ENCODE measurements at places on chromosomes 7 and 10.

DNA sequence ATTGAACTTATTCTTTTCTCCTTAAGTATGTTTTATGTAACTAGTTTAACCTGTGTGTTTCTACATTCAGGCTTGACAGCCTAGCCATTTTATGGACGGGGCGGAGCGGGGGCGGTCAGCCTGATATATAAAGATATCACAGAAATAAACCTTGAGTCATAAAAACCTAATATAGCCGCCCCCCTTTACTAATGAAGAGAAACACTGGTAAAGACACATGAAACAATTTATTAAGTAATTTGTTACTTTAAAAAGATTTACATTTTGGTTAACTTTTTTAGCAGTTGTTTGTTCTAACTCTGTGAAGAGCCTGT lies 84.0 kb downstream of the MAPK8 start:
- no peak for DNase-seq

DNA sequence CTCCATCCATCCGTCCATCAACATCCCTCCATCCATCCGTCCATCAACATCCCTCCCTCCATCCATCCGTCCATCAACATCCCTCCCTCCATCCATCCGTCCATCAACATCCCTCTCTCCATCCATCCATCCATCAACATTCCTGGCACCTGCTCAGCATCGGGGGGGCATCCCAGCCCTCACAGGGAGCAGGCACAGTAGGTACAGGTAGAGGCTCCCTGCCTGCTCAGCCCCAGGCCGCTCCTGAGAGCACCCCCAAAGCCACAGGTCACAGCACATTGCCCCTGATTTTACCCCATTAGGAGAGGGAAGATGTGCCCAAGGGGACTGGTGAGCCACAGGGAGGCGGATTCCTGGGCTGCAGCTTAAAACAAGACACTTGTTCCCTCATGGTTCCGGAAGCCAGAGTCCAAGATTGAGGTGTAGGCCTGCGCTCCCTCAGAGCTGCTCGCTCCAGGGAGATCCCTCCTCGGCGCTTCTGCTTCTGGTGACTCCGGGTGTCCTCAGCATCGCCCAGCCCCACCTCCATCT lies 21.1 kb upstream of the CFAP46 start:
- DNase-seq: no peak

- DNase-seq: no peak
These were observed 15.7 kb downstream of the DNAJB6 start for GRCh38 chr7:157352516-157352915.

GRCh38 chr7:66304536-66304935 lies 99.4 kb downstream of the TPST1 start:
- DNase-seq: no peak

GRCh38 chr10:28632584-28632945 lies 44.8 kb upstream of the BAMBI start:
- DNase-seq: no peak

DNA sequence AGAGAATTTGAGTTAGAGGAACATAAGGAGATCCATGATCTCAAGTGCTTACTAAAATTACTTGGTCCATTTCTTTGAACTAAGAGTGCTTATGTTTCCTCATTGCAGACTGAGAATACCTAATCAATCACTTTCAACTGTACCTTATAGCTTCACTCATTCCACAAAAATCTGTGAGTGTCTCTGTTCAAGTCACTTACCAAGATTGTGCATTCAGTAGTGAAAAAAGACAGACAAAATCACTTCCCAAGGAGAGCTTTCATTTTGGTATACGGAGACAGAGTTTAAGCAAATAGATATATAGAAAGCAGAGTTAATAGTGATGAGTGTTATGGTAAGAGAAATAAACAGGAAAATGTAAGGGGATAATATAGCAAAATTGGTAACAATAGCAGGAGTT lies 364.5 kb downstream of the PLXDC2 start:
- no peak for DNase-seq

DNA sequence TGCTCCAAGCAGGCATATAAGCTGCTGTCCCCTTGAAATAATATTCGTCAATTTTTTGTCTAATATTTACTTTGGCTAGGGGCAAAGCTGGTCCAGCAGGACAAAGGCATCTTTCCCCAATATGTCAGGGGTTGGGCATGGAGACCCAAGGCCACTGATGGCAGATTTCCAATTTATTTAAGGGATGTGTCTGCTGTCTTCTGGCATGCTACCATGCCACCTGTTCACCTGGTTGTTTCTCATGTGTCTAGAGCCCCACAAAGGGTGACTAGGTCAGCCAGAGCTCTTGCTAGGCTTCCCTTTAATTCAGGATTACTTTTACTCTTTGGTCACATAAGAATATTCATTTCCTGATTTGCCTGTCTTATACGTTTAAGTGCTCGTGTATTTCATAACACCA lies 22.1 kb upstream of the SYPL1 start:
- DNase-seq: no peak

DNA sequence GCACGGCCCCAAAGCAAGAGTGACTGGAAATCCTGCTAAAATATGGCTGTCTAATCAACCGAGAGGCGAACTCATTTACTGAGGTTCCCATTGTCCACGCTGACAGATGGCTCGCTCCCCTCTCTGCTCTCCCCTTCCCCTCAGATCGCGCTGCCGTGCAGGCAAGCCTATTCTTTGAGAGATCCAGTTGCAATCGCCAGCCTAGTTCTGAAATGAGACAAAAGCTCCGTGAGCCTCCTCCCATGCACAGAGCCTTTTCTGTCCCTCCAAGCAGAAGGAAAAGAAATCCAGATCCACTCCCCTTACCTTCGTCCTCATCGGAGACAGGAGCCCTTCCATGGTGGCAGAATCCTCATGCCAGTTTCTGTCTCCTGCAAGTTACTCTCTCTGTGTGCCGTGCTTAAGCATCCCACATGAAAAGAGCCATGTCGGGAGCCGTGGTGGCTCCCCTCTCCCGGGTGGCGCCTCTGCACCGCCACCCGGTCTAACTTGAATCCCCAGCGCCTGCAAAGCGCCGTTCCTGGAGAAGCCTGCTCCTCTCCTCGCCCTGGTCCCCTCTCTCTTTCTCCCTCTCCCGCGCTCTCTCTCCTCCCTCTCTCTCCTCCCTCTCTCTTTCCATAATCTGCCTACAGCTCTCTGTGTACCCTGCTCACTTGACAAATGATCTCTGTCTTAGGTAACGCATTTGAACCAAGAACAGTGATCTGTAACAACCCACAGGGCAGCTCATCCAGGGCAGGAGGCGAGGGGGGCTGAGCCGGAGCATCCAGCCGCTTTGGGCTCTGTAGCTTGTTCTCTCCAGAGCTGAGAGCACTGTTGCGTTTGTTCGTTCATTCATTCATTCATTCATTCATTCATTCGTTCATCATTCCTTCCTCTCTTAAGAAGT lies 156.8 kb downstream of the FRMD4A start:
- DNase-seq: peak; percentile 80

DNA sequence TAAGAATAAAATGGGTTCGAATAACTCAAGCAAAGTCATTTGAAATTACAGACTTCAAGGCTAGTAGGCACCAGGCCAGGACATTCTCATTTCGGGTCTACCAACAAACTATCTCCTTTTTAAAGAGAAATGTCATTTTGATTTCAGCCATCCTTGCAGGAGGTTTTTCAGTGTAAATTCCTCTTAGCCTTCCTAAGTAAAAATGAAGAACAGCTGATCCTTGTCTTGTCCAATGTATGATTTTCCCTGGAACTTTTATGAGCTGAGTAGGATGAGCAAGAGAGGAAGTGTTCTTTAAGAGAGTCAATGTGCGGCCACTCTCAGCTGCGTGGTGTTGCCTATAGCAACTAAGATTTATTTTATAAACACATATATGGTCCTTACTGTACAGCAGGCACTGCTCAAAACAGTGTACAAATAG lies 110.1 kb downstream of the PLCE1 start:
- DNase-seq: no peak

DNA sequence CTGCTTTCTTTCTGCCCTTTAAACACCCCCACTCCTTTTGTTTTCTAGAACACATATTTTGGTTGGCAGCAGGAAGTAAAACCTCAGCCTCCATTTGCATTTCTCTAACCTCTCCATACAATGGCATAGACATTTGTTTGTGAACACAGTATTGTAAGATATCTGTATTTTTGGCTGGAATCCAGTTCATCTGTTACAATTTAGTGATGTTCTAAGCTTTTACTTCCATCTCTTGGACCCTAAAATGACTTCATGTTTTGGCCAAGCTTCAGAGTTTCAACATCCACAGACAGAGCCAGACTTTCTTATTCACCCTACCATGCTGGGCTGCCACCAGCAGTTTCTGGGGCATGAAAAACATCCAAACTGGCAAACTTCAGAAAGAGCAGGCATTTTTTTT lies 21.1 kb upstream of the AUTS2 start:
- DNase-seq: no peak

DNA sequence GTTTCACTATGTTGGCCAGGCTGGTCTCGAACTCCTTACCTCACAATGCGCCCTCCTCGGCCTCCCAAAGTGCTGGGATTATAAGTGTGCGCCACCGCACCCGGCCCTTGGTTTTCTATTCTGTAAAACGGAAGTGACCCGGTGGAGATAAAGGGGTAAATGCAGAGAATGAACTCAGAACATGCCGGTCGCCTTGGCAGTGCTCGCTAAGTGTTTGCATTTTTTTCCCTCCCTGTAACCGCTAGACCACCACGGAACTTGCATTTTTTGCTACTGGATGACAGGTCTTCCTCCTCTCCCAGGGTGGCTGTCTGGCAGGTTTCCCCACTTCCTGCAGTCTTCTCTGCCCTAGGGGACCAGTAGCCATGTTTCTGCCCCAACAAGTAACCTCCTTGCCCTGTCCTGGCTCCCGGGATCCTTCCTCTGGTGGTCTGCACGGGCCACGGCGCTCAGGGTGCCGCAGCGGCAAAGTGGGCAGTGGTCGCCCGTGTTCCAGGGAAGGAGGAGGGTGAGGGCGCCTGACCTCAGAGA lies 18.8 kb upstream of the GNA12 start:
- no peak for DNase-seq

GRCh38 chr10:84075226-84076046 lies 63.9 kb upstream of the GHITM start:
- DNase-seq: no peak

DNA sequence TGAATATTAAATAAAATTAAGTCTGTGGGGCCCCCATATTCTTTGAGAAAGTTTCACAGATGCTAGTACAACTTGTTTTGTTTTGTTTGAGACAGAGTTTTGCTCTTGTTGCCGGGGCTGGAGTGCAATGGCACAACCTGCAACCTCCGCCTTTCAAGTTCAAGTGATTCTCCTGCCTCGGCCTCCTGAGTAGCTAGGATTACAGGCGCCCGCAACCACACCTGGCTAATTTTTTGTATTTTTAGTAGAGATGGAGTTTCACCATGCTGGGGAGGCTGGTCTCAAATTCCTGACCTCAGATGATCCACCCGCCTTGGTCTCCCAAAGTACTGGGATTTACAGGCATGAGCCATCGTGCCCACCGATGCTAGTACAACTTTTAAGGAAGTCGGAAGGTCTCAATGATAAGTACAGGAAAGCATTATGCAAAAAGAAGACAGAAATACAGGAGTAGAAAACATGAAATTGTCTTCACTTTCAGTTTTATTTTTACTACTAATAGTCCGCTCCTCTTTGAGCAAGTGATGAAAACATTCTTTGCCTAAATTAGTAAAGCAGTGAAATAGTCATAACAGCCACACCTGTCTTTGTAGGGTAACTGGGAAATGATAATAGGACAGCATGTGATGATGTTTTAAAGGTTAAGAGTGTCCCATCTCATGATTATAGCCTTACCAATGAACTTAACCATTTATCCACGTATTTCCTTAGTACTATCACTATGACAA lies 147.5 kb downstream of the SEMA3D start:
- no peak for DNase-seq

- no peak for DNase-seq
These were observed 163.3 kb upstream of the FEZF1 start for GRCh38 chr7:122467661-122468449.

GRCh38 chr7:128740996-128741395 lies 1.8 kb downstream of the CALU start:
- DNase-seq: no peak

- no peak for DNase-seq
These were observed 137.5 kb downstream of the CD36 start for GRCh38 chr7:80775897-80776296.

GRCh38 chr7:146636581-146636980 lies 520.0 kb downstream of the CNTNAP2 start:
- peak; percentile 23 for DNase-seq

DNA sequence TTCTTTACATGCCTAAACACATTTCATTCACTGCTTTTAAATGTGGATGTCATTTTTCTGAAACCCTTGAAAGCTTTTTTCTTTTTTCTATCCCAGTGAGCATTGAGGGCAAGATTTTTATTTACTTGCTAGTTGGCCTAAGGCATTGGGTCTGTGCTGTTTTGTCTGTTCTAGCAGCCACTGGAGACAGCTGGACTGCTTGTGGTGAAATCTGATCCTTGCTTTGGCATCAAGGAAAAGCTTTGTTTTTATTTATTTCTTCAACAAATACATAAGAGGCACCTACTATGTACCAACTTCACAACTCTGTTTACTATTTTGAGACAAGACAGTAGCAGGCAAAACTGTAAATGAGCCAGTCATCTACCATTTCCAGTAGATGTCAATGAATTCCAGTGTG lies 28.4 kb upstream of the PDLIM1 start:
- DNase-seq: no peak

DNA sequence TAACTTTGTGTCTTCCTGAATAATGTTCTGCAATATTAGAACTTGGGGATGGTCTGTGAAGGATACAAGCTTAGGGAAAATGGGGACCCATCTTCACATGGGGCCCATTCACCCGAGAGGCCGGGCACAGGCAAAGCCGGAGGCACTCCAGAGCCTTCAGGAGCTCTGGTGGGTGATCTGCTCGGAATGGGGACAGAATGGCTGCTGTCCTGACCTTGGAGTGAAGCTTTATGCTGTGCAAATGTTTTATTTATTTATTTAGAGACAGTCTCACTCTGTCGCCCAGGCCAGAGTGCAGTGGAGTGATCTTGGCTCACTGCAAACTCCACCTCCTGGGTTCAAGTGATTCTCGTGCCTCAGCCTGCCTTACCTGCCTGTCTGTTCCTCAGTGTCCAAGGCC lies 55.4 kb downstream of the DYNC2I1 start:
- DNase-seq: no peak

DNA sequence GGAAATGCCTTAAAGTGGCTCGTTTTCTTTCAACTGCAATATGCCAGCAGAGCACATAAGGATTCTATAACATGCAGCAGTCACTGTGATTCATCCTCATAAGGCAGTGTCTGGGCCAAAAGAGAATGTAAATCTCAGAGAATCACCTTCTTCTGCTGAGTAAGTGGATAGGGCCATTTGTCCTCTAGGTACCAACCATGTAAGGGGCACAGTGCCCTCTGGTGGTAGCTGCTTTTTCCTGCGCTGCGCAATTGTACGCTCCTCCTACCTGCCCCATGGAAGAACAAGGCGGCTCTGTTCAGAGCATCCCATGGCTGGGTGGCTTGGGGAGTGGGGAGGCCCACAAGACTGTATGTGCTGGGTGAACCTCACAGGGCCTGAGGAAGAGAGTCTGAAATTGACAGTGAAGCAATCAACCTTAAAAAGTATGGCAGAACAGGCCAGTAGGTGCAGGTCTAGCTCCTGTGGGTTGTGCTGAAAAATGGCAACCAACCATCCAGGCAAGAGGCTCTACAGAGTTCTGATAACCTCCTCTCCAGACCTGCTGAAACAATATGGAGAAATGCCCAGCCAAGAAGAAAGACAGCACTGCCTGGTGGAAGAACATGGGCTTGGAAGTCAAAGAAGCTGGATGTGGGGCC lies 78.6 kb upstream of the C10orf90 start:
- peak; percentile 33 for DNase-seq

- no peak for DNase-seq
These were observed 173.8 kb downstream of the TRIL start for GRCh38 chr7:28784171-28784902.

Measured in cerebellar cortex (tissue), 1 donor.